Activated naive CD4-positive, alpha-beta T cell treated with anti-CD3 and anti-CD28 coated beads, Interleukin-2, amount 50 U/mL, for 72 hours (primary cell): ENCODE measurements at places on chromosomes 1 and 21.

- no peak for DNase-seq
Observed at GRCh38 chr1:20477348-20478056, 8.5 kb downstream of the CAMK2N1 start.

DNA sequence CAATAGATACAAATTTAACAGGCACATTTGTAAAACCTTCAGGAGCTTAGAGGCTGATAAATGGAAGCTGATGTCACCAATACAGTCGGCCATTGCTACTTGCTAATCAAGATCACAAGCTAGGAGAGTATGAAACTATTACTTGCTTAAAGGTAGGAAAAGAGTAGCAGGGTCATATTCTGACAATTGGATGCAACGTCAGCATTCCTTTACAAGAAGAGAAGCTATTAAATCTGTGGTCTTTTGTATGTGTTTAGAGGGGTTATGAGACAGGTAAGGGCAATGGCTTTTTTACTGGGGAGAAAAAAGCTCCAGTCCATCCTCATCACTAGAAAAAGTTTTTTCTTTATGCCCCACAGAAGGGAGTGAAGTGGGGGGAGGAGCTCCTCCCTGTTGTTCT is 11.7 kb upstream of the CD48 start:
- DNase-seq = no peak

DNA sequence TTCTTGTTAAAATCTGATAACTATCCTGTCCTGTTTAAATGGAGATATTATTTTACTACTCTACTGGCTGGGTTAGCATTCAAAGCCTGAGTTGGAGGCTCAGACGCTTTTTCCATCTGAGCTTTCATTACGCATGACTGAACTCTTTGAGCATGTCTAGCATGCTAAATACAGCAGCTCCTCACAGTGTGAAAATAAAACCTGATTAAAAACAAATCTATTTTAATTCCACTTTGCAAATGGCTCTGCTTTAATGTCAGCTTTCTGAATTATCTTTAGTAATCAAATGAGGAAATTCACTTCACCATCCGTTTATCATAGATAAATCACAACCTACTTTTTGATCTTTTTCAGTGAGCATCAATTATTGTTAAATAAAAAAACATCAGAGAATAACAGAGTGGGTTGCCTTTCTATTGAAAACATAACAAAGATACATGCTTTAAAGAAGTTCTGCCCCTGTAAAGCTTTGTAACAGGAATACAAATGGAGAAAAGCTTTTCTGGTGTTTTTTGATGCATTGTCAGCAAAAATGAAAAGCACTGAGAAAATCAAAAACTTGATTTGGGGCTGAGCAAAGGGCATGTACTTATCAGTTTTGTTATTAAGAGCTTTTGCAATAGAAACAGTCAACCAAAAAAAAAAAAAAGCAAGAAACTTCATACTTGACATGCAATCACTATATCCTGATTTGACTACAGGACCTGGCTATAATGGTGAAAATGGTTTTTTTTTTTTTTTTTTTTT is 3.5 kb upstream of the SPEN start:
- no peak for DNase-seq

DNA sequence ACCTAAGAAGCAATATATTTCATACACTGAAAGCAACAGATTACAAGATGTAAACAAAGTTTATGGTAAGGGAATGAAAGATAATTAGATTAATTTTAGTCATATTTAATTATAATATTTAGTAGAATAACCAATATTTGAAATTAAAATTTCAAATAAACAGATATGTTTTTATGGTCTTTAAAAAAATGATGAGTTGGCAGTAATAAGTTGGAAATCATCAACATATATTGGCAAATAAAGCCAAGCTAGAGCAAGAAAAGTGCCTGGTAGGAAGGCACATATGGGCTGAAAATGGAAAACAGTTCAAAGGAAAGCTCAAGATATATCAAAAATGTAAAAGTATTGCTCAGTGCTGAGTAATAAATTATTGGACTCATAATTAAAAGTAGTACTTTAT is 1274.0 kb downstream of the AMY1C start:
- DNase-seq = no peak

GRCh38 chr1:211344152-211344618 is 17.6 kb downstream of the TRAF5 start:
- DNase-seq = no peak

- DNase-seq = no peak
Observed at GRCh38 chr1:114124644-114125043, 29.0 kb downstream of the SYT6 start.

- no peak for DNase-seq
Observed at GRCh38 chr1:117632269-117633067, 26.6 kb downstream of the TENT5C start.

DNA sequence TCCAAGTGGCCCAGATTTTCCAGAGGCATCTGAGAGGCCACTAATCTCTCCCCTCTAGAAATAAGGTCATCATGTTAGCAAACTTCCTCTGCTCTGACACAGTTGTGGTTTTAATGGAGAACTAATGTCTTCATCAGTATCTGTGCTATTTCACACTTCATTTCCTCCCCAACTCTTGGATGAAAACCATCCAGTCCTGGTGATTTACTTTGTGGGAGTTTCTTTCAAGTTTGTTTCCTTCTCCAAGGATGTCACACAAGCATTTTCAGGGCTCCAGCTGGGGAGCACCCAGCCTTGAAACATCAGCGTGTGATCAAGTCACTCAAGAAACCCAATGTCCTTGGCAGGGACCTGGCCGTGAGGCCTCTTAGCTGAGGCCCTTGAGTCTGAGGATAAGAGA is 38.8 kb downstream of the TBX15 start:
- no peak for DNase-seq

DNA sequence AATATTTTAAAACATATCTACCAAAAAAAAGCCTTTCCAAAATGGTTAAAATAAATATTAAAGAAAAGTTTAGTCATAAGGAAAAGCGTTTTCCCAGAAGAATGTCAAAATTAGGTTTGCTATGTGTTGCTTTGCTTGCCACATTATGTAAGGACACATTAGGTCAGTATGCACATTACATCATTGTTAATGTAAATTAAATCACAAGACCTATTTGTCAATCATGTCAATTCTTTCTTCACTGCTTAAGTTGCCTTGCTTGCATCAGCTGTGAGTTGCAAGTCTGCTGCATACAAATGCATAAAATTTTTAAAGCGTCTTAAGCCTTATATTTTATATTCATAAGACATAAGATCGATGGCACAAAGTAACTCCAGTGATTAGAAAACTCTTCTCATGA is 448.9 kb downstream of the PCP4 start:
- DNase-seq = no peak

- DNase-seq = no peak
Observed at GRCh38 chr1:98336472-98337083, 324.9 kb upstream of the SNX7 start.

GRCh38 chr1:224312025-224312424 is 17.9 kb downstream of the NVL start:
- DNase-seq = no peak

DNA sequence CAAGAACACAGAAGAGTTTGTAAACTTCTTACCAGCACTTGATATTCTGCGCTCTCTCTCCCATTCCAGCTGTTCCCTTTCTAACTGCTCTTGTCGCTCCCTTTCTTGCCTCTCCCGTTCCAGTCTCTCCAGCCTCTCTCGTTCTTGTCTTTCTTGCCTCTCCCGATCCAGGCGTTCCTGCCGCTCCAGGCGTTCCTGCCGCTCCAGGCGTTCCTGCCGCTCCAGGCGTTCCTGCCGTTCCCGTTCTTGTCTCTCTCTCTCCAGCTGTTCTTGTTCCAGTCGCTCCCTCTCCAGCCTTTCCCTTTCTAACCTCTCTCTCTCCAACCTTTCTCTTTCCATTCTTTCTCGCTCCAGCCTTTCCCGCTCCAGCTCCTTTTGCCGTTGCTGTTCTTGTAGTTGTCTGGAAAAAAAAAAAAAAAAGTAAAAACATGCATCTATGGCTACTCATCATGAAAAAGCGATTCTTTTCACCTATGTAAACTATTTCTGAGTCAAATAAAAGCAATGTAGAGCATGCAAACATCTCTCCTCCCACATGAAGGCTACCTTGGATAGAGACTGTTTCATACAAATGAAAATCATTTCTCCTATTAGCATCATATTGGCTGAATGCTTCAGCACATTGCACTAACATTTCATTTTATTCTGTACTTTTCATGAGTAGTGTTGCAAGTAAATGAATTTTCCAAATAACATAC is 91.5 kb upstream of the LBR start:
- DNase-seq = no peak

- DNase-seq = no peak
Observed at GRCh38 chr1:185238447-185238846, 78.6 kb downstream of the IVNS1ABP start.

DNA sequence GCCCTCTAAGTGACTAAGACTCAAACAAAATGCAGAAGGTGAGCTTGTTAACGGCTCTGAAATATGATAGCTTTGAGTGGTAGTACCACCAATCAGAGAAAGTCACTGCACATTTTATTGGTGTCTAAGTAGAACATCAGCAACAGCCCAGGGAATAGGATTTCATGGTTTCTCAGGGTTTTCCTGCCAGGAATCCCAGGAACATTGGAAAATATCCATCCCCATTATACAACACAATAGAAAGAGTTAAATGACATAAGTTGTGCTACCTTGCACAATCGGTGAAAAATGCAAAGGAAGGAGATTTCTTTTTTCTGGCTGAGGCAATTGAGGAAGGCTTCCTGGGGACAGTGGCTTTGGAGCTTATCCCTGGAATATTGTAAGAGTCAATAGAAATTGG is 283.1 kb downstream of the HLX start:
- DNase-seq = no peak

GRCh38 chr1:148353461-148354283 is 129.4 kb downstream of the PPIAL4G start:
- DNase-seq = no peak

DNA sequence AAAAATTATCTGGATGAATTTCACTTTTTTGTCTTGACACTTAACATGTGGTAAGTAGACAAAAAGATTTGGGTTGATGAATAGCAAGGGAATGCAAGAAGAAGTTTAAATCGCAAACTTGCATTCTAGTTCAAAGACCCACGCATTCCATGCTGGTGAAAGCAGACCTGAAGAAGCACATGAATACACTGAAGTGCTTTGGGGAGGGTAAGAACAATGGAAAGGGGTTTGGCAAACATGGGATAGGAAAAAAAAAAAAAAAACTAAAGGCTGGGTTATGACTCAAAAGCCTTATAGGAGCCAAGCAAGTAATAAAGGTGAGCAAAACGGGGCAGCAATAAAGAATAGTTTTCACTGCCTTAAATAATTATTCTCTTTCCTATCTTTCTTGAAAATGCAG is 450.2 kb downstream of the LMO4 start:
- no peak for DNase-seq

DNA sequence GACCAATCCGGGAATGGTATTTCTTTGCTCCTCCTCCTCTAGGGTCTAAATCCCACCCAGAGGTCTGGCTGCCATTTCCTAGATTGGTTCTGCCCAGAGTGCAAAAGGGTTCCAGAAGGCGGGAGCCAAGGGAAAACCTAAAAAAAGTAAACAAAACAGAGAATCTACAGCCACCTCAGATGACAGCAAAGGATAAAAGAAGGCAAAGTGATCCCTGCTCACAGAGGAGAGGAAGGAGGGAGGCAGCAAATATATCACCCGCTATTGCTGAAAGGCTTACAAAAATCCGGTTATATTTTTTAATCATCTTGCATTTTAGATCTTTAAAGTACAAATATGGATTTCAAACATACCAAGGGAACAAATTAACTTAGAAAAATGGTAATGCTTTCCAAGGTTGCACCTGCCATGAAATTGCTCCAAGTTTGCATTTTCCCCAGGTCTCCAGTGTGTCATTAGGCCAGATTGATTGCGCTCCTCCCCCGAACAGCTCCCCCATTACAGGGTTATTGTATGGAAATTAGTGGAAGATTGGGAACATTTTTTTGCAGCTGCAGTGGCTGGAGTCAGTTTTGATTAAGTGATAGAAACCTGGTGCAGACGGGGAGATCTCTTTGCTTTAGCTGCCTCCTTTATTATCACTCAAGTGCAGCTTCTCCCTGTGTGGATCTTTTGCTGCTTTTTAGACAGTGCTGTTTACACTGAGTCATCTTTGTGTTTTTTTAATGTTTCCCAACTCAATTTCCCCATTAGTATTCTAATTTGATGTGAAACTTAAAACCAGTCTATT is 280.5 kb upstream of the CAMK1G start:
- no peak for DNase-seq

GRCh38 chr1:183778045-183778444 is 26.9 kb upstream of the RGL1 start:
- no peak for DNase-seq

DNA sequence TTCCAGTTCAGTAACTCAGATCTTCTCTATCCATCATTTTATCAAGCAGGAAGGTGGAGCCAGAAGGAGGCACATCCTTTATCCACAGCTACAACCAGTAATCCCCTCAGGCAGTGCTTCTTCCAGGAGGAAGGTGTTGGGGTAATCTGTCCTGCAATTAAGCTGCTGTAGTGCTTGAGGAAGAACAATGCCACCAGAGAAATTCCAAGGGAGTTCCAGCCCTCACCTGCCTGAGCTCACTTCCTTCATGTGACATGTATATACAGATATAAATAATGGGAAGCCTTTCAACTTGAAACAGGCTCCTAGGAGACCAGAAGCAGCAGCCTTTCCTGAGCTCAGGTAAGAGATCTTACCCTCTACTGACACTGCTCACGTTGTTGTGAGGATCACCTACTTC is 2.2 kb upstream of the IL20 start:
- no peak for DNase-seq

GRCh38 chr1:38648417-38648816 is 211.2 kb downstream of the RRAGC start:
- DNase-seq = no peak

GRCh38 chr1:198947456-198947855 is 308.6 kb downstream of the PTPRC start:
- no peak for DNase-seq
